PC-9 (cell line): ENCODE measurements at places on chromosomes 4 and X. TPM values are rescaled to one million over a fixed set of nuclear protein-coding genes. Genes with fewer than 3 reads are reported as not detected.

DNA sequence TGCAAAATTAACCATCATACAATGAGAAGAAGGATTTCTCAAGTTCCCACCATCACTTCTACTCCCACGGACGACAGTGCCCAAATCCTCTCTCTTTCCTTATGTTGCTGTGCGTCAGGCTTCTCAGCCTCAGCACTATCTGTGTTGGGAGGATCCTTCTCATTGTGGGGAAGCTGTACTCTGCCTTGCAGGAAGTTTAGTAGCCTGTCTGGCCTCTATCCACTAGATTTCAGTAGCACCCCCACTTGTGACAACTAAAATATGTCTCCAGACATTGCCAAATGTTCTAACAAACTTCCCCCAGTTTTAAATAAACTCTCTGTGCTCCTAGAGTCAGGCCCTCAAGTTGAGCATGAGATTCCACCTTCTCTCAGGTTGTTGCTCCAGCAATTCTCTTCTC lies 545.9 kb upstream of the ZFP42 start:
- no peak overlapping the region for H3K27ac ChIP-seq
- DNase-seq: no peak
- no peaks in the 10 kb centered on the region for H3K36me3 ChIP-seq
- H3K4me3 ChIP-seq: no peak overlapping the region

- no peak for DNase-seq
- no peaks in the 10 kb centered on the region for H3K27me3 ChIP-seq
- H3K4me1 ChIP-seq: no peaks in the 10 kb centered on the region
- H3K36me3 ChIP-seq: no peaks in the 10 kb centered on the region
These were observed 40.9 kb downstream of the EGF start for GRCh38 chr4:109953556-109953955.

DNA sequence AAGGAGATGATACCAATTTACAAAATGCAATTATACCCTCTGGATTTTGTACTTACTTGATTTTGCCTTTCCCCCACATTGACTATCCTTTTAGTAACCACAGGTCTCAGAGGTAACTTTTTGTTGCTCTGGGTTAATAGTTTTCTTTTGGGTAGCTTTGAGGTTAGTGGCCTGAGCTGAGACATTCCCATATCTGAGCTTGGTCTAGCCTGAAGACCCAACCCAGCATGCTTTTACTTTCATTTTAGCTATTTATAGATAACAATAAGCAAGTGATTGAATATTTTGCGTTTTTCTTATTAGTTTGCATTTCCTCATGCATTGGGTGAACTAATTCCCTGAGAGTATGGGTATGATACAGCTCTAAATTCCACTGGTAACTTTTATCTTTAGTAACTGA lies 11.8 kb downstream of the HTN1 start:
- no peaks in the 10 kb centered on the region for H3K4me1 ChIP-seq
- H3K4me3 ChIP-seq: no peak overlapping the region
- no peaks in the 10 kb centered on the region for H3K27me3 ChIP-seq
- H3K36me3 ChIP-seq: no peaks in the 10 kb centered on the region

- H3K36me3 ChIP-seq: no peaks in the 10 kb centered on the region
- DNase-seq: no peak
- no peak overlapping the region for H3K4me3 ChIP-seq
These were observed 57.7 kb upstream of the SPANXB1 start for GRCh38 chrX:140944710-140945109.

Gene DCAF4L1
- 0.15 and 0.23 TPM in 2 replicates for total RNA-seq

Gene MXRA5
- total RNA-seq: not detected in 2 replicates

DNA sequence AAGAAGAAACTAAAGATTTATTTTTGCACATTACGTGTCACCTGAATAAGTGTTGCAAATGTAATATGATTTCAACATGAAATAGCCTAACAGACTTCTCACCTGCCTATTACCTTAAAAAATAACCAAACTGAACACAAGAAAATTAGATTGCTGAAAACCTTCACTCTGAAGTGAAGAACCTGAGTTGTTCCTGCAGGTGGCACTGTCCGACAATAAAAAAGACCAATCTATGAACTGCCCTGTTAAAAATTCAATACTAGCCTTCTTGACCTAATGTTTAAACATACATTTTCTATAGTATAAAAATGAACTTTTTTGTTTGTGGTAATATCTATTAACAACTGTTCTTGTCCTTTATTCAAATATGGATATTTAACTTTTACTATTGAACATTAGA lies 69.2 kb upstream of the PNPLA4 start:
- H3K36me3 ChIP-seq: no peaks in the 10 kb centered on the region
- no peaks in the 10 kb centered on the region for H3K4me1 ChIP-seq
- H3K27ac ChIP-seq: no peak overlapping the region

GRCh38 chrX:103651151-103651773 lies 22.5 kb downstream of the TCEAL1 start:
- no peak for DNase-seq
- H3K4me3 ChIP-seq: no peak overlapping the region
- H3K4me1 ChIP-seq: peaks cover 13% of the 10 kb centered on the region

DNA sequence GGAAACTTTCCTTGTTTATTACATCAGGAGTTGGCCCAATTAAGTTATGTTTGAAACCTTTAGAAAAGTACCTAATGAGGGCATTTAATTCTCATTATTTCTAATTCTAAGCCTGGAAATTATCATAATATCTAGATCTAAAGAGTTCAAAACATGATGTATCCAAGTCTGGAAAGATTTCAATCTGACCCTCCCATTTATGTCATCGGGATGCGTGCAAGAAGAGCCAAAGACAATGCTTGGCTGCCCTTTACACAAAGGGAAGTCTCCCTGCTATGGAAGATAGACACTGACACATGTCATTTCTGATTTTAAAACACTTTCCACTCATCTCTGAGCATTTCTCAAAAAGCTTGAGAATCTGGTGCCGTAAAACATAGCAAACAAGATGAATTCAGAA lies 222.4 kb downstream of the ANTXR2 start:
- no peak overlapping the region for H3K27ac ChIP-seq
- H3K4me1 ChIP-seq: no peaks in the 10 kb centered on the region
- H3K36me3 ChIP-seq: no peaks in the 10 kb centered on the region

DNA sequence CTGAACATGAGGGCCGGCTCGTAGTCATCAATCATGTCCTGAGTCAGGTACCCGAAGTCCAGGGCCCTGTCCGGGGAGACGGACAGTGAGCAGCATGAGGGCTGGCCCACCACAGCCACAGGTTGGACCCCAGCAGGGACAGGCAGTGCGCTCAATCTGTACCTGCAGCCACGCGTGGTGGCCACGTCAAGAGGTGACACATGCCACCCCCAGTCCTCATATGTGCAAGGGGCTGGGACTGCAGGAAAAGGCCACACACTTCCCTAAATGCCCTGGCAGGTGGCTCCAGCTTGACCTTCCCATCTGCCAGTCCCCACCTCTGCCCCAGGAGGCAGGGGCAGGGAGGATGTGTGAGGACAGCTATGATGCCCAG lies 73.8 kb upstream of the MXD4 start:
- DNase-seq: no peak
- H3K27ac ChIP-seq: no peak overlapping the region
- no peaks in the 10 kb centered on the region for H3K4me1 ChIP-seq
- H3K27me3 ChIP-seq: no peaks in the 10 kb centered on the region

DNA sequence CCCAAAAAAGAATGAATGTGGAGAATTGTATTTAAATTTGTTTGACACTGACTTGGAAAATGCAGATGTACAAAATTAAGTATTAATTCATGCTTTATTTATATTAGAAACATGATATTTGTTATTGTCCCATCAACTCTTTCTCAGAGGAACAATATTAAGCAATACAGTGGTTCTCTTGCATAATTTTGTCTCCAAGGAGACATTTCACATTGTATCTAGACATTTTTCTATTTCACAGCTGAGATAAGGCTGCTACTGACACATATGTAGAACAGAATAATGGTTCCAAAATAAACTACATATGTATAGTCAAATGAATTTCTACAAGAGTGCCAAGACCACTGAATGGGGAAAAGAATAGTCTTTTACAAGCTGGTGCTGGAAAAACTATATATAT lies 427.9 kb upstream of the SPANXN1 start:
- H3K4me1 ChIP-seq: no peaks in the 10 kb centered on the region
- H3K27ac ChIP-seq: no peak overlapping the region
- no peaks in the 10 kb centered on the region for H3K36me3 ChIP-seq
- no peaks in the 10 kb centered on the region for H3K27me3 ChIP-seq
- H3K4me3 ChIP-seq: no peak overlapping the region

Gene DAPP1
- 7.9 and 9.6 TPM in 2 replicates for total RNA-seq

Gene GAGE13
- not detected in 2 replicates for total RNA-seq

DNA sequence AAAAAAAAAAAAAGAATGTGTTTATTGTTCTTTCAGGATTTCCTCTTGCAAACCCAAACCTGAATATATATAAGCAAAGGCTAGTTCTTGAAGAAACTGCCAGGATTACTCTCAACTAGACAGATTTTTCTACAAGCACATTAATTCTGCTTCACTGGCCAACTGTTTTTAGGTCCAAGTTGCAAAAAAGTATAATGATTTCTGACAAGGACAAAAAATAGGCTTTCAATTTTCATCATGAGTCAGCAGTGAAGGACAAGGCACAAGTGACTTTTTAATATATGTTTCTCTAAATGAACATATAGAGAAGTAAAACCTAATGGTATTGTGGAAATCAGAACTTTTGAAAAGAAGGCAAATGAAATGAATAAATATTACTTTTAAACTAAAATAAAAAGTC lies 73.7 kb downstream of the ELOVL6 start:
- peaks cover 12% of the 10 kb centered on the region for H3K4me1 ChIP-seq
- H3K36me3 ChIP-seq: no peaks in the 10 kb centered on the region
- no peak overlapping the region for H3K4me3 ChIP-seq
- H3K27me3 ChIP-seq: no peaks in the 10 kb centered on the region
- no peak for DNase-seq
- no peak overlapping the region for H3K27ac ChIP-seq

Gene DKC1
- total RNA-seq: 83.5 and 101 TPM in 2 replicates

Gene CSAG3
- 41.6 and 52.9 TPM in 2 replicates for total RNA-seq

Gene MAGEA11
- total RNA-seq: not detected in 2 replicates

Gene CCDC110
- 2.1 and 4.3 TPM in 2 replicates for total RNA-seq

DNA sequence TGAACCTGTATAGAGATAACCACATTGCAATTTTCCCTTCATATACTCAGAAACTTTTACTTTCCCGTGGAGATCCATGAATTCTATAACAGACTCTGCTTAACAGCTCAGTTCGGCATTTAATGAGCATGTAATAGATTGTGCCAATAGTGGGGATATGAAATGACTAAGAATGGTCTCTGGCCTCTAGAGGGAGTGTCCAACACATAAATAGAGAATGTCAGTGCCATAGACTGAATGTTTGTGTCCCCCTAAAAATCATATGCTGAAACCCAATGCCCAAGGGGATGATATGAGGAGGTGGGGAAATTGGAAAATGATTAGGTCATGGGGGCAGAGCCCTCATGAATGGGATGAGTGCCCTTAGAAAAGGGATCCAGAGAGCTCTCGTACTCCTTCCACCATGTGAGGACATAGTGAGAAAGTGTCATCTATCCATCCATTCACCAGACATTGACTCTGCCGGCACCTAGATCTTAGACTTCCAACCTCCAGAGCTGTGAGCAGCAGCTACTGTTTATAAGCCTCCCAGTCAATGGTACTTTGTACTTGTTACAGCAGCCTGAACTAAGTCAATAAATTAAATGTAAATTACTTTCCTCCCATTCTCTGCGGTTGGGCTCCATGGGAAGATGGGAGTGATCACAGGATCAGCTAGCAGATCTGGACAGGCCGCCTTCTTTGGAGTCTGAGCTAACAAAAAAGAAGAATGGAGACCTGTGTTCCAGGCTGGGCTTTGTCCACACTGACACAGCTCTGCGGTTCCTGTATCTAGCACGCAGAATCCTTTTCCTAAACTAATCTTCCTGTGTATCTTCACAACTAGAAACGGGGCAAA lies 28.1 kb upstream of the HPSE start:
- H3K27me3 ChIP-seq: no peaks in the 10 kb centered on the region
- no peak overlapping the region for H3K4me3 ChIP-seq
- H3K4me1 ChIP-seq: peaks cover 19% of the 10 kb centered on the region

Gene CT47B1
- total RNA-seq: not detected in 2 replicates

- no peaks in the 10 kb centered on the region for H3K4me1 ChIP-seq
- H3K27ac ChIP-seq: no peak overlapping the region
- DNase-seq: no peak
- H3K27me3 ChIP-seq: no peaks in the 10 kb centered on the region
- no peaks in the 10 kb centered on the region for H3K36me3 ChIP-seq
- H3K4me3 ChIP-seq: no peak overlapping the region
These were observed 356.4 kb upstream of the NOCT start for GRCh38 chr4:138659037-138659811.

Gene NALF2
- not detected in 2 replicates for total RNA-seq

- no peak overlapping the region for H3K4me3 ChIP-seq
- DNase-seq: no peak
- H3K27ac ChIP-seq: no peak overlapping the region
These were observed 479.5 kb upstream of the FAM47C start for GRCh38 chrX:36528661-36529060.

GRCh38 chrX:40749681-40750494 lies 14.5 kb upstream of the MED14 start:
- no peaks in the 10 kb centered on the region for H3K36me3 ChIP-seq
- no peaks in the 10 kb centered on the region for H3K4me1 ChIP-seq
- H3K27ac ChIP-seq: no peak overlapping the region
- no peak overlapping the region for H3K4me3 ChIP-seq
- H3K27me3 ChIP-seq: no peaks in the 10 kb centered on the region

- DNase-seq: no peak
- no peak overlapping the region for H3K4me3 ChIP-seq
- no peaks in the 10 kb centered on the region for H3K4me1 ChIP-seq
- H3K27ac ChIP-seq: no peak overlapping the region
- H3K27me3 ChIP-seq: no peaks in the 10 kb centered on the region
- H3K36me3 ChIP-seq: no peaks in the 10 kb centered on the region
These were observed 500.3 kb downstream of the TRIML1 start for GRCh38 chr4:188639479-188640100.

DNA sequence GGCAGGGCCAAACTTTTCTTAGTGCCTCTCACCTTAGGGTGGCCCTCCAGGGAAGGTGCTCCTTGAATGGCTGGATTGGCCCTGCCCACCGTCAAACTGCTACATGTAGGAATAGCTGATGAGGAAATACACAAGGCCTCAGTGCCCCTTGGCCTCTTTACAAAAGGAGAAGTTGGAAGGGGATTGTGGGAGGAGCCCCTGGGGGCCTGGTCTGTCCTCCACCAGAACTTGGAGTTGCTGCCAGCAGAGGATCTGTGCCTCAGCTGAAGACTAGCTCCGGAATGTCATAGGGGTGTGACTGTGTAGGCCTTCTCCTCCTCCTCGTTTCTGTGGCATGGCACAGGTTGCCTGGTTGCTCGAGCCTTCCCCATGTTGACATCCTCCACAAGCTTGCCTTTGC lies 142.7 kb downstream of the AMMECR1 start:
- peaks cover 33% of the 10 kb centered on the region for H3K4me1 ChIP-seq
- H3K27ac ChIP-seq: no peak overlapping the region
- H3K36me3 ChIP-seq: no peaks in the 10 kb centered on the region
- H3K4me3 ChIP-seq: no peak overlapping the region
- DNase-seq: no peak

GRCh38 chr4:26082565-26082964 lies 168.5 kb downstream of the SMIM20 start:
- no peaks in the 10 kb centered on the region for H3K27me3 ChIP-seq
- no peak overlapping the region for H3K4me3 ChIP-seq
- no peaks in the 10 kb centered on the region for H3K36me3 ChIP-seq

Gene CXorf65
- not detected in 2 replicates for total RNA-seq

Gene KCTD8
- not detected in 2 replicates for total RNA-seq

- no peaks in the 10 kb centered on the region for H3K36me3 ChIP-seq
- H3K27me3 ChIP-seq: no peaks in the 10 kb centered on the region
- no peak overlapping the region for H3K4me3 ChIP-seq
- no peak for DNase-seq
These were observed 200.9 kb upstream of the FSTL5 start for GRCh38 chr4:162364651-162365050.
